Right ventricle myocardium superior (tissue), 1 donor: ENCODE measurements at places on chromosomes 1 and 21. TPM values are rescaled to one million over a fixed set of nuclear protein-coding genes. Genes with fewer than 3 reads are reported as not detected.

GRCh38 chr1:223227031-223227430, 84.0 kb upstream of the TLR5 start:
- no peak for DNase-seq

DNA sequence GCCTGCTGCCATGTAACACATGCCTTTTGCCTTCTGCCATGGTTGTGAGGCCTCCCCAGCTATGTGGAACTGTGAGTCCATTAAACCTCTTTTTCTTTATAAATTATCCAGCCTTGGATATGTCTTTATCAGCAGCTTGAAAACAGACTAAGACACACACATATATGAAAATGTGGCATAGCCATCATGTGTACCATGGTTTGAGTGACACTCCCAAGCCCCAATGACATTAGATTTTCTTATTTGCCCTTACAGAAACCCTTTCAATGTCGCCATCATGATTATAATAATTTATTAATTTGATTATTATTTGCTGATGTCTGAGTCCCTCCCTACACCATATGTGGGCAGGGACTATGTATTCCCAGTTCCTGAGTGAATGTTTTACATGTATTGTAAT, 63.5 kb upstream of the FGGY start:
- DNase-seq, result no peak

GPR52 gene
- 0.62 TPM for total RNA-seq

LAMC1 gene
- 87.5 TPM for total RNA-seq

LCE1C gene
- total RNA-seq, result not detected

DNA sequence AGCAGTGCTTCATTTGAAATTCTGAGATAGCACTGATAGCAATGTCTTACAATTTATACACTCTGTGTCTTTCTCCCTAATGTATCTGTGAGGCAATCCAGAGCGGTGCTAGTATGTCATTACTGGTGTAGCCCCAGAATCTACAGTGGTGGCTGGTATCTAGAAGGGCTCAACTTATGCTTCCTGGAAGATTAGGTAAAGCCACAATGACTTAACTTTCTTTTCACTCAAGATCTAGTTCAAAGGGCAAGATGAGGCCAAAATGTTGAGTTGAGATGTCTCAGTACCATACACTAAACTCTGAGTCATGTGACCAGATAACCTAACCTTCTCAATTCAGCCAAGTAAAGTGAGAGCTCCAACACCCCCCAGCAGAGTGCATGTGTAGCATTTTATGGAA, 77.5 kb downstream of the PAPPA2 start:
- no peak for DNase-seq

GRCh38 chr1:54172614-54173599, 20.1 kb upstream of the CDCP2 start:
- no peak for DNase-seq
